ENCODE measurements at places on chromosomes 6 and 20.

DNA sequence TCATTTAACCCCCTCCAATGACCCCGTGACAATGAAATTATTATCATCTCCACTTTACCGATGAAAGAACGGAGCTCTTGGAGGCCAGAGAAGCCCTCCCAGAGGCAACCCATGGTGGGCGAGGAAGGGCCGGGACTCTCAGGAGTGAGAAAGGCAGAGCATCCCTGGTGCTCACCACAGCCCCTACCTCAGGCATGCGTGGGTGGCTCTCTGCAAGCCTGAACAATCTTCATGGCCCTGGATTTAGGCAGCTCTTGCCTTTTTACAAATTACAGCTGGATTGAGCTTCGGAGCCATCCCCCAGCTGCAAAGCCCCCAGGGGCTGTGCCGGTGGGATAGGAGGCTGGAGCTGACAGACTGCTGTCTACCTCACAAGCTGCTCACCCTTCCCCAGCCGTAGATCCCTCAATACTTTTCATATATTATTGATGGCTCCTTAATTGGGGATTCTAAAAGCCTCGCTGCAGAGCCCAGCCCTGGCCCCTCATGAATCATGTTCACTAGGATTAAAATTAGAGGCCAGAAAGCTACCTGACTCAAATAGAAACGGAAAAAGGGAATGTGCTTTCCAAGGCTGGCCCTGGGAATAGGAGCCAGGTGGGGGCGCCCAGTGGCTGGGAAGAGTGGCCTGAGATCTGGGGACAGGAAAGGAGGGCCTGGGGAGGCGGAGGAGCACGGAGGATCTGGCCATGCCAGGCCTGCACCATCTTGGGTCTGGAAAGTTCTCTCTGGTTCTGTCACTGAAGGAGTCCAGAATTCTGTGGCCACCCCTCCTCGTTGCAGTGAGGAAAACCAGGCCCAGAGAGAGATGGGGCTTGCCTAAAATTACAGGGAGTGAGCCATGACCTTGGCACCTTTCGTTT, 29.1 kb downstream of the CPNE5 start:
- peaks cover 20% of the 10 kb centered on the region for H3K27me3 ChIP-seq
- no peaks in the 10 kb centered on the region for H3K36me3 ChIP-seq
- H3K27ac ChIP-seq = no peak overlapping the region
- DNase-seq = no peak
- no peak overlapping the region for H3K4me3 ChIP-seq
- no peaks in the 10 kb centered on the region for H3K4me1 ChIP-seq

- no peaks in the 10 kb centered on the region for H3K36me3 ChIP-seq
- no peak for DNase-seq
- no peaks in the 10 kb centered on the region for H3K27me3 ChIP-seq
- H3K27ac ChIP-seq = no peak overlapping the region
These were observed 312.7 kb upstream of the JARID2 start for GRCh38 chr6:14933183-14933544.

DNA sequence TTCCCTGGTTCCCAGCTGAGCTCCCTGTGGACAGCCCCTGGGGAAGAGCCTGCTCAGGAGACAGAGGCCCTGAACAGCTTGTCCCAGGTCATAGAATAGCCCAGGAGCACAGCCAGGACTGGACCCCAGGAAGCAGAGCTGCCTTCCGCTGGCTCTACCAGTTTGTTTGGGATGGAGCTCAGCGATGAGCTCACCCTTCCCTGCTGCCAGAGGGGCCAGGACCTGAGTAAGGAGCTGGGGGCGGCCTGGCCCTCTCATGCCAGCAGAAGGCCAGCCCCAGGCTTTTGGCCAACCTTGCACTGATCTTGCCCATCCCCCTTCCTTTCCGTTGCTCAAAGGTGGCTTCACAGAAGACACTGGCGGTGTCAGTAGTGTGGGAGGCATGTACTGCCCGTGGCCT, 17.5 kb downstream of the MMP24OS start:
- H3K27ac ChIP-seq = no peak overlapping the region
- no peaks in the 10 kb centered on the region for H3K27me3 ChIP-seq
- H3K4me1 ChIP-seq = no peaks in the 10 kb centered on the region
- no peak for DNase-seq
- no peaks in the 10 kb centered on the region for H3K36me3 ChIP-seq
- H3K4me3 ChIP-seq = no peak overlapping the region

DNA sequence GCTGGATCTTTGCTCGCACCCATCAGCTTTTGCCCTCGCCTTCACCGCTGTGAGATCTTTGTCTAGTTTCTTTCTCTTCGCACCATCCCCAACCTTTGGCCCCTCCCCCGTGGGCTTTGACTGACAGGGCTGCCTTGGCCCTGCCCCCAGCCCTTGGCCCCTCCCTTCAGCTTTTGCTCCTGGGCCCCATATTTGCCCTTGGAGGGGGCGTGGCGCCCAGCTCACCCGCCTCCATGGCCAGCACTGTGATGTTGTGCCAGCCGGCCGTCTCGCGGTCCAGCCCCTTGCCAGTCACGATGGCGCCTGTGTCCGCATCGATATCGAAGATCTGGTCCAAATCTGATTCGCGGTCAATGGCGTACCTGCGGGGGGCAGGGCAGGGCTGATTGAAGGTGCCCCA, 81.1 kb downstream of the CD40 start:
- H3K27ac ChIP-seq = no peak overlapping the region
- H3K36me3 ChIP-seq = no peaks in the 10 kb centered on the region

DNA sequence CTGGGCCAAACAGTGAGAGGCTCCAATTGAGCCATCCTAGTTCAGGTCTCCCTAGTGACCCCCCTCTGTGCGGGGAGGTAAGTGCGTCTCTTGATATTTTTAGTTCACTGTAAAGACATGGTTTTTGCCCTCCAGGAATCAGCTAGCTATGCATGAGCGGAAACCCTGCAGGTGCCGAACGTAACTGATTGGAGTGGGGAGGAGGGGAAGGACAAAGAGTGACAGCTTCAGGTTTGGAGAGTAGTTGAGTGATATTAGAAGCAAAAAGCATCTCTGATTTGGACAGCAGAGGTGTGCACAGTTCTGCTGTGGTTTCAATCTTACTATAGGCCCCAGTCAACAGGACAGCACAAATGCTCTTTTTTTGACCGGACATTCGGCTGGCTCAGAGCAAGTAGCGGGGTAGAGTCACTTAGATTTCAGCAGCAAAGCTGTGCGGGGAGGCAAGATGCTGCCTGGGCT, 31.8 kb downstream of the TBC1D7 start:
- no peak for DNase-seq
- no peak overlapping the region for H3K27ac ChIP-seq
- H3K4me1 ChIP-seq = no peaks in the 10 kb centered on the region
- H3K4me3 ChIP-seq = no peak overlapping the region
- peaks cover 8% of the 10 kb centered on the region for H3K36me3 ChIP-seq

DNA sequence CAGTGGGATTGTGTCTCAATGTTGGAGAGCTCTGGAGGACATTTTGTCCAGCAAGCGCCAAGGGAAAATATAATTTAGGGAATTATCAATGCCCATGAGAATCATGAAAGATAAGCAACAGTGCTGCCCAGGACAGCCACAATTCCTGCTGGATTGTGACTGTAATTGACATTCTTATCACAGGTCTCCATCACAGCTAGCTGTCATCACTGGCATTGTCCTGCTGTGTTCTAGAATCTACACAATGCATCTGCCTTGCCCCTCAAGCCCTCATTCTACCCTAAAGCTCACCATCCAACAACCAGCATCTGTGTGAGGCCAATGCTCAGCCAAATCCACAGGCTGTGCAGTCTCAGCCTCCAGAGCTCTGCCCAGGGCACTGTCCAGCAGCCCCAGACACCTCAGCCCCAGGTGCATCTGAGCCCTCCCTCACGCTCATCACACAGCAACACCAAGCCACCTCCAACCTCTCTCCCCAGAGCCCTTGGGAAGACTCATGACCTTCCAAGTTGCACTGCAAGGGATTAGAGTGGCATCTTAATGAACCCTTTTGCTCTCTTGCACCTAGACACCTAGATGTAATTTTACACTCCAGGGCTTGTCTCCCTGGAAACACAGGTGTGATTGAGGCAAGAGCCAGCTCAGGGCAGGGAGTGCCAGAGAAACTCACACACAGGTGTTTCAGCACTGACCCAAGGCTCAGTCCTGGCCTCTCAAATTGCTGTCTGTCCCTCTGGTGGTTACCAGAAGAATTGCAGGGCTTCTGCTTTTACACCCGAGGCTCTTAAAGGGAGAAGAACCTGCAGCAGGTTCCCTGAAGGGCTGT, 85.2 kb upstream of the PHACTR3 start:
- no peak overlapping the region for H3K27ac ChIP-seq
- no peaks in the 10 kb centered on the region for H3K27me3 ChIP-seq
- H3K4me3 ChIP-seq = no peak overlapping the region
- H3K36me3 ChIP-seq = no peaks in the 10 kb centered on the region

- DNase-seq = peak; percentile 56
- H3K36me3 ChIP-seq = no peaks in the 10 kb centered on the region
- no peak overlapping the region for H3K4me3 ChIP-seq
- no peaks in the 10 kb centered on the region for H3K27me3 ChIP-seq
These were observed 123.0 kb downstream of the HMGCLL1 start for GRCh38 chr6:55456016-55456415.

DNA sequence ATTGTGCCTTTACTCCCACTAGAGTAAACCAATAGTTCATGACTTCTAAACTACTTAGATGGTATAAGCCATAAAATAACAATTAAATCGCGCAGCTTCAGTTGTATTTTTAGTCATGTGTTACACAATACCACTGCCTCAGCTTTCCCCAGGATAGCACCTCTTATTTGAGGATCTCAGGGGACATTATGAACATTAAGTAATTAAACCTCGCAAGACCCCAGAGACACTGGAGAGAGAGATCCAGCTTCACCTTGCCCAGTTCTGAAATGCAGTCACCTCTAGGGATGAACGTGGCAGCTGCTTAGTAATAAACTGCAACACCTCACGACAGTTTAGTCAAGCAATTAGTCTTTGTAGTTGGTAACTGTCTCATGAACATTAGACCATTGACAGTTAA, 87.1 kb downstream of the CFAP61 start:
- H3K36me3 ChIP-seq = no peaks in the 10 kb centered on the region
- H3K4me3 ChIP-seq = no peak overlapping the region
- no peak overlapping the region for H3K27ac ChIP-seq
- H3K27me3 ChIP-seq = no peaks in the 10 kb centered on the region

GRCh38 chr6:150881911-150882481, 16.5 kb downstream of the MTHFD1L start:
- no peaks in the 10 kb centered on the region for H3K27me3 ChIP-seq
- peak overlapping the region; percentile 81 for H3K27ac ChIP-seq
- peaks cover 6% of the 10 kb centered on the region for H3K4me1 ChIP-seq

DNA sequence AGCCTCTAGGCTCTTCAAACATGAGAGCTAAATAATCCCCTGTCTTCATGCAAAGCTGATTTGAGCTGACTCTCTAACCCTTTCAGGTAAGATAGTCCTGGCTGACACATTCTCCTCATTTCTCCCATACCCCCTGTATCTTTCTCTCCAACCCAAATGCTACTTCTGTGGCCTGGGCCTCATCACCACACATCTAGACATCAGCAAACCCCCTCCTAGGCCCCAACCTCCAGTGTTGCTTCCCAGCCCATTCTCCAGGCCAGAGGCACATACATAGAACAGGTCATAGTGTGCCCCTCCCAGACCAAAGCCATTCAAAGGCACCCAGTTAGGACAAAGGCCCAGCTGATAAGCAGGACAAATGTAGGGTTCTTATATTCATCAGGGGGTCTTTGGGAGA, 84.9 kb downstream of the ANKRD60 start:
- no peaks in the 10 kb centered on the region for H3K4me1 ChIP-seq
- no peak for DNase-seq
- no peak overlapping the region for H3K27ac ChIP-seq
- no peak overlapping the region for H3K4me3 ChIP-seq

GRCh38 chr6:153435787-153436186, 304.7 kb upstream of the RGS17 start:
- no peaks in the 10 kb centered on the region for H3K4me1 ChIP-seq
- no peak for DNase-seq
- H3K27ac ChIP-seq = no peak overlapping the region
- H3K36me3 ChIP-seq = no peaks in the 10 kb centered on the region
- no peak overlapping the region for H3K4me3 ChIP-seq

DNA sequence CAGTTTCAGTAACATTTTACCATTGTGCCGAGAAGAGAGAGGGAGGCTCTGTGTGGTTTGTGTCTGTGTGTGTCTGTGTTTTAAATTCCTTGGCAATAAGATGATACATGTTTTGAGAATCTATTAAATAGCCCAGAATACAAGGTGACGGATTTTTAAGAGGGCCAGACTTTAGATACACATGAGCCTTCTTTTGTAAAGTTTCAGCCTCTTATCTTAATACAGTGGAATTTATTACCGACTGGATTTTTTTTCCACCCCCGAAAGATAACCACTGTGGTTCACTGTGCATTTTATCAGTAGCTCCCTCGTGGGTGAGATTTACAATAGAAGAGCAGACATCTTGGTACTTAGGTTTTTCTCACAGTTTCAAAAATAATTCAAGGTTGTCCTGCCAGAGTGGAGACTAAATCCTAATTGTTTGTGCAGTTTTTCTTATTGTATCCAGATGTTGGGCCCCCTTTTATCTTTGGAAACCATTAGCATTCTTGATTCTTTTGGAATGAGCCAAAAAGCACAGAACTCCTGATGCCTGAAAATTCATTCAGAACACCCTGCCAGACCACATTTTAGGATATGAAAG, 49.9 kb downstream of the STK4 start:
- H3K4me1 ChIP-seq = peaks cover 10% of the 10 kb centered on the region
- no peak overlapping the region for H3K27ac ChIP-seq
- peak; percentile 85 for DNase-seq
- no peaks in the 10 kb centered on the region for H3K36me3 ChIP-seq
- H3K27me3 ChIP-seq = no peaks in the 10 kb centered on the region

GRCh38 chr6:5771759-5772390, 234.8 kb downstream of the NRN1 start:
- no peak for DNase-seq
- H3K4me3 ChIP-seq = no peak overlapping the region
- H3K4me1 ChIP-seq = no peaks in the 10 kb centered on the region
- no peaks in the 10 kb centered on the region for H3K27me3 ChIP-seq
- no peaks in the 10 kb centered on the region for H3K36me3 ChIP-seq
- no peak overlapping the region for H3K27ac ChIP-seq

DNA sequence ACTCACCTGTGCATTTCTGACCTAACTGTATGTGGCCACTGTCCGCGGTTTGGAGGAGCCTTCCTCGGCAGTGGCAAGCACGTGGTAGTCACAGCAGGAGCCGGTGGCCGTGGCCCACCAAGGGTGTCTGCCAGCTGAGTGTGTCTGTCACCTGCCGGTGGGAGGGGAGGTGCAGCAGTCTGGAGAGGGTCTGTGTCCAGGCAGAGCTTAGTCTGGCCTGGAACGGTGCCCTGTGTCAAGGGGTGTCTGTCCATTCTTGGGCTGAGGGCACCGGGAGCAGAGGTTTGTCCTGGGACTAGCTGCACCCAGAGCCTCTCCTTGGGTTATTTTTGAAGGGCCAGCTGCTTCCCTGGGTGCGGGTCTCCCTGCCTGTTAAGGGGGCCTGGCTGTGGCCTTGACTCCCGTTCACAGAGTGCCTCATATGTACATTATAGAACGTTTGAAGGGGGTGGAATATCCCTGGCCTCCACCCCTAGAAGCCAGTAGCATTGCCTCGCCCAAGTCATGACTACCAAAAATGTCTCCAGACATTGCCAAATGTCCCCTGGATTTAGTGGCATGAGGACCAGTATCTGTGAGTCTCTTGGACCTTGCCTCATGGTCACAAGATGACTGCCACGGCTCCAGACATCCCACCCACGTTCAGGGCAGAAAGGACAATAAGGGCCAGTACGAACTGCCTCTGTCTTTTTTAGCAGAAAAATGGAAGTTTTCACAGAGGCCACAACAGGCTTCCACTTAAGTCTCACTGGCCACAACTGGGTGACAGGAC, 5.2 kb downstream of the RBM38 start:
- no peaks in the 10 kb centered on the region for H3K27me3 ChIP-seq
- peaks cover 3% of the 10 kb centered on the region for H3K4me1 ChIP-seq
- no peak overlapping the region for H3K4me3 ChIP-seq
- peaks cover 7% of the 10 kb centered on the region for H3K36me3 ChIP-seq
- DNase-seq = no peak
- no peak overlapping the region for H3K27ac ChIP-seq
